Mammary microvascular endothelial cell (primary cell): ENCODE measurements at places on chromosomes 3 and 15. TPM values are rescaled to one million over a fixed set of nuclear protein-coding genes. Genes with fewer than 3 reads are reported as not detected.

LRRN1 gene
- not detected in 2 replicates for total RNA-seq

MYLK gene
- total RNA-seq: 92.5 and 115 TPM in 2 replicates

POPDC2 gene
- 0.10 and 2.5 TPM in 2 replicates for total RNA-seq

MED12L gene
- total RNA-seq: 0.07 TPM in 1 of 2 replicates, not detected in the other

PLSCR5 gene
- total RNA-seq: not detected in 2 replicates

FAM131A gene
- 34.4 and 48.5 TPM in 2 replicates for total RNA-seq

PTH1R gene
- not detected in 2 replicates for total RNA-seq

CPLX3 gene
- total RNA-seq: not detected in 2 replicates
